Stimulated activated CD8-positive, alpha-beta memory T cell treated with anti-CD3 and anti-CD28 coated beads, Interleukin-7, amount 100 ng/mL, for 1 hour (primary cell): ENCODE measurements at places on chromosomes 3 and 15.

DNA sequence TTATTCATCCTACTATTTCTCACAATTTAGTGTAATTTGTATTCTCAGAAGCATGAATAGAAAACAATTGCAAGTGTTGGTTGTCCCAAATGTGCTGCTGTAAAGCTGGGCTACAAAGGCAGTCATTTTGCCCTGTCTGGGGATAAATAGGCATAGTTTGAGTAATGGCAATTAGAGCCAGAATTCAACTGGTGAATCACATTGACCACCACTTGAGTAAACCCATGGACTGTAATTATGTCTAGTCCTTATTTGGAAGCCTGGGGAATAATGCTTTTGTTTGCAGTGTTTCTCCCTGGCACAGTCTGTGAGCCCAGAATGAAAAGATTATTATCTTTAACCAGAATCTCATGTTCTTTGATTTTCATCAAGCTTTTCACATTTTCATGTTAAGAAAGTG, 30.5 kb upstream of the CHL1 start:
- DNase-seq = no peak

DNA sequence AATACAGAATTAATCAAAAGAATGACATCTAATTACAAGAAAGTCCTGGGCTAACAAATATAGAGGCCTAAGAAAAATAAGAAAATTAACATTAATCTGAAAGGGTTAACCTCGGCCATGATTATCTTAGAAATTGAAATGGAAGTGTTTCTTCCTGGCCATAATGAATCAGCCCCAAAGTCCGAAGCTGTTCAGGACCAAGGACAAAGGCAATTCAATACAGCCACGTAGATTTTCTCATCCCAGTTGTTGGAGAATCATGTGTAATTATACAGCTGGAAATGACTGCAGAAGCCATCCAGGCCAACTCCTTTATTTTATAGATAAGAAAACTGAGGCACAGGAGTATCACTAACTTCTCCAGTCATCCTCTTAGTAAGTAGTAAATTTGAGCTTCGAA, 38.0 kb upstream of the GBE1 start:
- no peak for DNase-seq

- no peak for DNase-seq
These were observed 26.2 kb downstream of the SLC2A2 start for GRCh38 chr3:171000281-171000680.

DNA sequence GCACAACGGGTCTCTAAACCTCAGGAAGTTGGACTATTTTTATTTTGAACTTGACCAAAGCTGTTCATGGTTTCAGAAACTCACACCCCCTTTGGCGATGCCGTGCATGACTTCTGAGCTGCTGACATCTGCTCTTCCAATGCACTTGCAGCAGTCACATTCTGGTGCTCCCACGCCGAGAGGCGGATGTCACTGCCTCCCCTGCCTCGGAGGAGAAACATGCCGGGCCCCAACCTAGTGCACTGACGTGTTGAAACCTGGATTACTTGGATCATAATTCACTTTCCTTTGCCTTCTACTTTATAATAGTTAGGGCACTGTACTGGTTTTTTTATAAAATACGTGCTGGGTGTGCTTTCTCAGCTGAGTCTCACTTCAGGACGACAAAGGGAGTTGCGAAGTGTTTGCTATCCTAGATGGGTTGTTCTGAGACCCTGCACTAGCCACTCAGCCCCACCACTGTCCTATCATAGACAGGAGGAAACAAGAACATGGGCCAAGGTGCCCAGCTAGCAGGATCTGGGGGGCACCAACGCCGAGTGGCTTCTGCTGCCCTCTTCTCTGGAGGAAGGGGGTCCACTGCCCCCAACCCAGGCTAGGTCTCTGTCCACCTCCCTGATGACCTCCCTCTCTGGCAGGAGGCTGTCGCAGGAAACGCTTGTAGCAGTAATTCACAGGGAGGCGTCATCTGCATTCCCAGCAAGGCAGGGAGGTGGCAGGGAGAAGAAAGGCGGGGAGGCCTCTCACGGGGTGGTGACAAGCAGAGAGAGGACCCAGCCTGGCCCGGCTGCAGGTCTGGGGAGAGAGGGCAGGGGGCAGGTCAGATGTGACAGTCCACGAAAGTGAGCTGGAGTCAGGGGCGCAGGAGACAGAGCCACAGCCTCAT, 158.8 kb upstream of the IQSEC1 start:
- DNase-seq = no peak

DNA sequence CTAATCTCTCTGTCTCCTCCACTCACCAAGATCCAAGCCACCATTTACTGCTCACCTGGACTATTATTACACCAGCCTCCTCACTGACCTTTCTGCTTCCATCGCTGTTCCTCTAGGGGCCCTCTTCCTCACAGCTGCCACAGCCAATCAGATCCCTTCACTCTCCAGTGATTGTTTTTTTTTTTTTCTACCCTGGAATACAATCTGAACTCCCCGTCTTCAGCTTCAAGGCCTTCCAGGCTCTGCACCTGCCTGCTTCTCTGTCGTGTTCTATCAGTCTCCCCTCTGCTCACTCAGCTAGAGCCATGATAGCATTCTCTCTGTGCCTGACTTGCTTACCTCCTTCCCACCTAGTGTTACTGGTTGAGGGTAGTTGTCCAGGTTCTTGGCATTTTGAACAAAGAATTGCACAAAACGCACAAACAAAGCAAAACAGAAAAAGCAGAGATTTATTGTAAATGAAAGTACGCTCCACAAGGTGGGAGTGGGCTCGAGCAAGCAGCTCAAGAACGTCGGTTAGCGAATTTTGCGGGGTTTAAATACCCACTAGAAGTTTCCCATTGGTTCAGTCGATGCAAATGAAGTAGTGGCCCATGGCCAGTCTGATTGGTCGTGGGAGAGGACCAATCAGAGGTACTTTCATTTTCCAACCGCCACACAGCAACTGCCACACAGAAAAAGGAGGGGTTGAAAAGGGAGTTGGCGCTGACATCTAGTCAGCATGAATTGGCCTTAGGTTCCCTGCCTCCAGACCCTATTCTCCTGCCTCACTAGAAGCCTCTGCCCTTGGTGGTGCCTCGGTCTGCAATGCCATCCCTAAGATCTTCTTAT, 188.9 kb downstream of the TLE3 start:
- no peak for DNase-seq

GRCh38 chr15:50066202-50066601, 52.8 kb downstream of the ATP8B4 start:
- DNase-seq = no peak

DNA sequence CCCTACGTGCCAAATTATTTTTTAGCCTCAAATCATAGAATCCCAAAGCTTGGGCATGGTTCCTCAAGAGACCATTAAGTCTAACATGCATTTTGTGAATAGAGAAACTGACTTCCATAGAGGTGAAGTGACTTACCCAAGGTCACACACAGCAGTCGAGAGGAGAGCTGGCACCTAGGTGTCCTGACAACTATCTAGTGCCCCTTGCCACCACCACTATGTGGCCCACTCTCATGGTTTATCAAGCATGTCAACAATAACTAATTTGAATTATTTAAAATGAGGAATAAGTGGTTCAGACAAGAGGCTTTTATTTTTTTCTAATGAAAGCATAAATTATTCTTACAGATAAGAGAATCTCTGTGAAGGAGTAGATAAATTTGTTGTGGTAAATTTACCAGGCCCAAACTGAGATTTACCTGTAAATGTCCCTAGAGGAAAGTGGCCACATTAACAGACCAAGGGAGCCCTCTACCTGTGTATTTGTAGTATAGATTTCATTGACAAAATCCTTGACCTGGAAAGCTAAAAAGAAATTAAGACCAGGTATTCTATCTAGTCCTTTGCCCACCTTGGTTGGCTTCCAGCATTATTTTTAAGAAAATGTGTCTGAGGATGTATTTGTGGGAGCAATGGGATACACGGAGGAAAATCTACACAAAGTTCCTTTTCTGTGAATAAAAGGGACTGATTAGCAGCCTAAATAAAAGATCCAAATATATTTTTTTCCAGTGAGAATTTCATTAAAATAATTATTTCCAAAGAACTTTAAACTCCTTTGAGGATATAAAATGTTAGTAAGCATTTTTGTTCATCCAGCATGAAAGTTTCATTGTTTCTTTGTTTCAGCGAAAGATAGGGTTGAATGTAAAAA, 49.1 kb downstream of the IQCH start:
- no peak for DNase-seq

- no peak for DNase-seq
These were observed 66.5 kb downstream of the RBMS3 start for GRCh38 chr3:29347412-29347811.

GRCh38 chr15:31361764-31362515, 35.3 kb downstream of the KLF13 start:
- no peak for DNase-seq

DNA sequence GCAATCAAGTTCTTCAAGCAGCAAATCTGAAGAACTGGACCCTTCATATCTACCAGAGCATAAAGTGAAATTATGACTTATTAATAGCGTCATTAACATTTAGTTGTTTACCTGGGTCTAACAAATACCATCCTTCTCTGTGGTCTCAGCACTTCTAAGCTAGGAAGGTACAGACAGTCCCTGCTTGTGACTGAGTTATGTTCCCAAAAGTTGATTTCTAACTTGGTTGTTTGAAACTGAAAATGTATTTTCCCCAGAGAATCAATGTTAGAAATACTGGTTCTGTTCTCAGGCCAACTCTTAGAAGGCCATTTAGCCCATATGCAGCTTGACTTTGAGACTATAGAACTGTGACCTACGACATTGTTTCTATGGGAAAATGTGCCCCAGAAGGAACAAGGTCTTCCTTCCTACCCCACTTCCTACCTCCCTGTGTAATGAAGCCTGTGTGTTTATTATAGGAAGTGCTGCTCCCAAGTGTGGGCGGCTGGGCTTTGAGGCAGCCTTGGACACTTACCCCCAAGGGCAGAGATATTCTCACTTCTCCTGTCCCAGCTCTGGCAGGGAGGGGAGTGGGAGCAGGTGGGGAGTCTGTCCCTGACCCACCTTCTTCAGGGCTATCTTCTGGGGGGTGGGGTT, 12.2 kb upstream of the MAPK6 start:
- no peak for DNase-seq

- DNase-seq = no peak
These were observed 6.4 kb upstream of the FAM174B start for GRCh38 chr15:92661956-92662355.

- no peak for DNase-seq
These were observed 56.6 kb upstream of the FAM3D start for GRCh38 chr3:58723173-58723572.

- DNase-seq = peak; percentile 30
These were observed 4.0 kb upstream of the SMCO1 start for GRCh38 chr3:196518966-196519717.
